ENCODE measurements at places on chromosomes 3 and 15. TPM values are rescaled to one million over a fixed set of nuclear protein-coding genes. Genes with fewer than 3 reads are reported as not detected.

Gene IFRD2
- total RNA-seq: 68.8 TPM

Gene CAPN3
- 8.7 TPM for total RNA-seq

Gene KLHL25
- total RNA-seq: 5.9 TPM

Gene SLC22A13
- total RNA-seq: 0.18 TPM

Gene SERINC4
- 0.18 TPM for total RNA-seq

Gene PRRT3
- total RNA-seq: 1.4 TPM

Gene SLC28A2
- not detected for total RNA-seq

Gene GNAT1
- not detected for total RNA-seq

Gene SPCS1
- 88.1 TPM for total RNA-seq

Gene POPDC2
- total RNA-seq: 383 TPM

Gene ZNF662
- total RNA-seq: 5.2 TPM

Gene CIDEC
- total RNA-seq: 127 TPM

Gene SLC51A
- total RNA-seq: 0.32 TPM

Gene STAB1
- total RNA-seq: 195 TPM

Gene MYRIP
- 6.8 TPM for total RNA-seq

Gene ATP8B4
- total RNA-seq: 5.4 TPM

Gene TRPC1
- total RNA-seq: 12.2 TPM

Gene FSD2
- total RNA-seq: 47.7 TPM

Gene TGM5
- total RNA-seq: not detected

Gene TAGLN3
- not detected for total RNA-seq

Gene CFAP100
- total RNA-seq: not detected

Gene TICRR
- 0.44 TPM for total RNA-seq

Gene PYDC2
- not detected for total RNA-seq

Gene CHRM5
- not detected for total RNA-seq

Gene MEF2A
- 96.0 TPM for total RNA-seq

Gene CEMIP
- 1.6 TPM for total RNA-seq

Gene SLC51B
- not detected for total RNA-seq

Gene CACNA2D3
- 24.2 TPM for total RNA-seq

Gene LMAN1L
- total RNA-seq: 110 TPM

Gene FBXO40
- total RNA-seq: 146 TPM

Gene ADGRG7
- total RNA-seq: not detected

Gene ALDH1A3
- total RNA-seq: 3.4 TPM

Gene GREM1
- 1.1 TPM for total RNA-seq

Gene STRIT1
- not detected for total RNA-seq

Gene GPR15
- 0.24 TPM for total RNA-seq

Gene ST3GAL6
- 36.3 TPM for total RNA-seq

Gene RBP2
- not detected for total RNA-seq

Gene ZMYND10
- total RNA-seq: 0.29 TPM

Gene ANKUB1
- total RNA-seq: not detected

Gene CELF6
- total RNA-seq: 0.86 TPM

Gene EAF2
- total RNA-seq: 4.0 TPM

Gene RPL4
- total RNA-seq: 1,535 TPM

Gene LCTL
- total RNA-seq: not detected

Gene FAM174B
- total RNA-seq: 9.9 TPM

Gene GOLGA6L4
- 1.1 TPM for total RNA-seq

Gene EFCC1
- total RNA-seq: 2.3 TPM

Gene UBP1
- 47.6 TPM for total RNA-seq

Gene TMEM212
- not detected for total RNA-seq

Gene IQSEC1
- 73.7 TPM for total RNA-seq

Gene TUSC7
- not detected for total RNA-seq

Gene AP3B2
- total RNA-seq: 0.34 TPM

Gene XRN1
- 16.9 TPM for total RNA-seq

Gene BAHD1
- 14.5 TPM for total RNA-seq

Gene DISP2
- total RNA-seq: 0.31 TPM

Gene GOLGA8S
- total RNA-seq: 0.16 TPM

Gene GOLGA6D
- total RNA-seq: not detected

Gene CYP11A1
- 0.29 TPM for total RNA-seq

Gene CHRNA3
- 2.3 TPM for total RNA-seq

Measured in left cardiac atrium (tissue), 4 donors.